Cerebellum (tissue), 4 donors: ENCODE measurements at places on chromosomes 13 and 19. TPM values are rescaled to one million over a fixed set of nuclear protein-coding genes. Genes with fewer than 3 reads are reported as not detected.

DNA sequence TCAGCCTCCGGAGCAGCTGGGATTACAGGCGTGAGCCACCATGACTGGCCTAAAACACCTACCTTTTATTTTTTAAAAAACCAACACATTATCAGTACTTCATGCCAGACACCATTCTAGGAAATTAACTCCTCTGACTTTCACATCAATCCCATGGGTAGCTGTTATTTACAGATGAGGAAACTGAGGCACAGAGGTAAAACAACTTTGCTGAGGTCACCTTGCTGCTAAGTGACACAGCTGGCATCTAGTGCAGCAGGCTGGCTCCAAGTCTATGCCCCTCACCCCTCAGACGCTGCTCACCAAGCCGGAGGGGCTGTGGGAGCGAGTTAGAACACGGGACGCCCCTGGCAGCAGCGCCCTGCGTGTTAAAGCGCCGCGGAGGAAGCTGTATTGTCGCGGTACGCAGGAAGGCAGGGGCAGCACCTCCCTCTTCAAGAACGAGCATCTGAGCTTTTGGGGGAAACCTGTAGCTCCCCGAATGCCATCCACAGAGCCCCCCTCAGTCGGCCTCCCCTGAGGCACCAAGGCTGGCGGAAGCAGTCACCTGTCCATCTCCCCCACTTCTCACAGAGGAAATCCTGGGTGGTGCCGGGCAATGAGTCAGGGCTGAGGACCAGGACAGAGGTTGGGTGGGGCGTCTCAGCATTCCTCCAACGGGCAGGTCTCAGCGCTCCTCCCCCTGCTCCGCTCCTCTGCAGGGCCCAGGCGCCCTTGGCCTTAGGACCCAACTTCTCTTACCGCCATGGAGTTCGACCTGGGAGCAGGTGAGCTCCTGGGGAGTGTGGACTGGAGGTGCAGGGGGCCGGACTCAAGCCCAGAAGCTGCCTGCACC, at the start of gene C19orf33:
C19orf33 (plus strand) TSS at position 735 of the 835 bp plus-strand sequence; CDS start at position 746, 11 bp downstream.
- no peak for DNase-seq

DNA sequence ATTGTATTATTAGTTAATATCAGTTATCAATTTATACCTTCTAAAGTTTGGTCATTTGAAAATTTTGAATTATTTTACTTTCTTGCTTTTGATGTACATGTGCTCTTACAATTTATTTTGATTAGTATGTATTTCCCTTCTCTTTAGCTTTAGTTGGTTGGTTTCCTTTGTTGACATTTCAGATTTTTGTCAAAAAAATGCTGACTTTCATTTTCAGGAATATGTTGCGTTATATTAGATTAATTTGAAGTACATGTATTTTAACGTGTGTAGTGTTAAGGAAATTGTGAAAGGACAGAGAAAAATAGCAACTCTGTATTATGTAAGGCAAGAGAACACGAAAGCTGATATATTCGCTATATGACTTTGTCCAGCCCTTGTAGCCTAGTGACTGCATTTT, 342.9 kb upstream of the SLITRK6 start:
- no peak for DNase-seq

DNA sequence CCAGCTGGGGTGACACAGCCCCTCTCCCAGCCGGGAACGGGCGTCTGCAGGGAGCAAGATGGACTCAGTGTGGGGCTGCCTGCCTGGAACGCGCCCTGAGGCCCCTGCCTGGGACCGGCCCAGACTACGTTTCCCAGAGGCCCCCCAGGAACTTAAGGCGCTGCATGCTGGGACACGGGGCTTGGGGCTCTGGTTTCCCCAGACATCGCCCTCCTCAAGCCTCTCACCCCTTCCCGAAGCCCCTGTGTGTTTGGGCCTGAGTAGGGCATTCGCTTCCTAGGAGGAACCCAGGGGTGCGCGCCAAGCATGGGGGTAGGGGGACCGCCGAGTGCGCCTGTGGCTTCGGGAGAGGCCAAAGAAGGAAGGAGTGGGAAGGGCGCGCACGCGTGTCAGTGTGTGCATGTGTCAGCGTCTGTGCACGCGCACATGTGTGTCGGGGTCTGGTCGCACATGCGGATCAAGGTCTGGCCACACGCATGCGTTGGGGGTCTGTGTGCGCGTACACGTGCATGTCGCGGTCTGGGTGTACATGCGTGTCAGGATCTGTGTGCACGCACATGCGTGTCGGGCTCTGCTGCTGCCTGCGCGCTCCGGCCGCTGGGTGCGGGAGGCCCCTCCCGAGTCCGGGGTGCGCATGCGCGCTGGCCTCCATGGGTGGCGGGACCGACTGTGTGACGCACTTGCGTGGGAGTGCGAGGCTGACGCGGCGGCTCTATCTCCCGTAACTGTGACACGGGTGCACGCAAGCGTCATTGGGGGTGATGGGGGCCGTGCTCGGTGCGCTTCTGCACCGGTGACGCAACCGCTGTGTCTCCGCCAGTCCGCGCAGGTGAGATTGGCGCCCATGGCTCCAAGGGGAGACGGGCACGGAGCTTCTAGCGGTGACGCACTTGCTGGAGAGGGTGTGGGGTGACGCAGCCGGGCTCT, 16.2 kb downstream of the ZNF331 start:
- peak; percentile 85 for DNase-seq

GRCh38 chr19:23365222-23365621, 30.0 kb downstream of the ZNF91 start:
- no peak for DNase-seq

- DNase-seq: no peak
Measured at GRCh38 chr13:45696610-45697226, 5.4 kb upstream of the CBY2 start.

DNA sequence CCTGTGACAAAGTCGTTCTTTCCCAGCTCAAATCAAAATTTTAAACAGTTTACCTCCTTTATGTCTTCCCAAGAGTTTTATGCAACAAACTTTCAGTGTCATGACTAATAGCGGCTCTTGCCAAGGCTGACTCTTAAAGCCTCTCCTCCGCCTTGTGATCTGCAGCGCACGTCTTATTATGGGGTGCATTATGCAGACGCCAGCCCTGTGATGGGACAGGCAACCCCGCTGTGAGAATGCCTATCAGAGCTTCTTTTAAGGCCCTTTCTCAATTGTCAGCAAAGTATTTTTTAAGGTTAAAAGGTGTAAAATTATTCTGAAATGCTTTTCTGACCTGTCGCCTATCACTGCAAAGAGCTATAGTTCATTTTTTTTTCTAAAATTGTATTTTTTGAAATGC, 152.8 kb downstream of the SOX1 start:
- no peak for DNase-seq

GRCh38 chr19:7636691-7637373, at the start of gene STXBP2:
Gene STXBP2, plus strand, starts transcription at chr19:7637110. Its CDS starts 40 bp downstream, at chr19:7637150.
- no peak for DNase-seq

MYBPC2 gene
- total RNA-seq: 0.18 TPM
